ENCODE measurements at places on chromosomes 4 and X.
A peak's percentile ranks its signal among the peaks of the same experiment; 100 is the strongest.

DNA sequence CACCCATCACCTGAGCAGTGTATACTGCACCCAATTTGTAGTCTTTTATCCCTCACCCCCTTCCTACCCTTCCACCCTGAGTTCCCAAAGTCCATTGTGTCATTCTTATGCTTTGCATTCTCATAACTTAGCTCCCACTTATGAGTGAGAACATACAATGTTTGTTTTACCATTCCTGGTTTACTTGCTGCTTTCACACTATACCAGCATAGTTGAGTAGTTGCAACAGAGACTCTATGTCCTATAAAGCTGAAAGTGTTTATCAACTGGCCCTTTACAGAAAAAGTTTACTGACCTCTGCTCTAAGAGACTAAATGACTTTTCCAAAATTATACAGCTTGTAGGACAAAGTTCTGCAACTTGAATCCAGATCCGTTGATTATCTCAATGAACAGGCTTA lies 61.1 kb upstream of the BLTP1 start:
- no peak for DNase-seq

DNA sequence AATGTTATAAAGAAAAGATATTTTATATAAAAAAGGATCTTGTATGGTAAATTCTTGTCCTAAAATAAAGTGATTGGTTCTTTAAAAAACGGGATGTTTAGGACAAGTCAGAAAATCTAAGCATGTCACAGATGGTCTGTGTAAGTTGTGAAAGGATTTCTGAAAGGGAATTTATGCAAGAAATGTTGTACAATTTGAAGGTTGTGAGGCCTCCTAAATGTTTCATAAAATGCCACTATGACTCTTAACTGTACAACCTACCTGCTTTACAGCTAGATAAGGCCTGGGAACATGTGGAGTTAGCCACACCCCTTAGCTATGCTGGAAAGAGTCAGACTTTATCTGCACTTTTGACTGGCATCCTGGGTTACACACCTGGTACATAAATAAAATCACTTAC lies 951.5 kb upstream of the POU3F4 start:
- no peak for DNase-seq

GRCh38 chrX:136021903-136022302 lies 36.7 kb downstream of the SLC9A6 start:
- no peak for DNase-seq

GRCh38 chrX:43860646-43861370 lies 21.4 kb downstream of the MAOB start:
- DNase-seq = no peak

DNA sequence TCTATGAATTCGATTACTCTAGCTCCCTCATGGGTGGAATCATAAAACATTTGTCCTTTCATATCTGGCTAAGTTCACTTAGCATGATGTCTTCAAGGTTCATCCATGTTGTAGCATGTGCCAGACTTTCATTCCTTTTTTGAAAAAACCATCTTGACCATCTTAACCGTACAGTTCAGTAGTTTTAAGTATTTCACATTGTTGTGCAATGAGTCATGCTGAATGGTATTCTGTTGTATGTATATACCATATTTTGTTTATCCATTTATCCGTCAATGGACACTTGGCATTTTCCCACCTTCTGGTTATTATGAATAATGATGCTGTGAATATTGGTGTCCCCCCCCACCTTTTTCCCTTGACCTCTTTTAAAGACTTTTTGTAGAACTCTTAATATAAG lies 72.4 kb upstream of the TLR2 start:
- no peak for DNase-seq

DNA sequence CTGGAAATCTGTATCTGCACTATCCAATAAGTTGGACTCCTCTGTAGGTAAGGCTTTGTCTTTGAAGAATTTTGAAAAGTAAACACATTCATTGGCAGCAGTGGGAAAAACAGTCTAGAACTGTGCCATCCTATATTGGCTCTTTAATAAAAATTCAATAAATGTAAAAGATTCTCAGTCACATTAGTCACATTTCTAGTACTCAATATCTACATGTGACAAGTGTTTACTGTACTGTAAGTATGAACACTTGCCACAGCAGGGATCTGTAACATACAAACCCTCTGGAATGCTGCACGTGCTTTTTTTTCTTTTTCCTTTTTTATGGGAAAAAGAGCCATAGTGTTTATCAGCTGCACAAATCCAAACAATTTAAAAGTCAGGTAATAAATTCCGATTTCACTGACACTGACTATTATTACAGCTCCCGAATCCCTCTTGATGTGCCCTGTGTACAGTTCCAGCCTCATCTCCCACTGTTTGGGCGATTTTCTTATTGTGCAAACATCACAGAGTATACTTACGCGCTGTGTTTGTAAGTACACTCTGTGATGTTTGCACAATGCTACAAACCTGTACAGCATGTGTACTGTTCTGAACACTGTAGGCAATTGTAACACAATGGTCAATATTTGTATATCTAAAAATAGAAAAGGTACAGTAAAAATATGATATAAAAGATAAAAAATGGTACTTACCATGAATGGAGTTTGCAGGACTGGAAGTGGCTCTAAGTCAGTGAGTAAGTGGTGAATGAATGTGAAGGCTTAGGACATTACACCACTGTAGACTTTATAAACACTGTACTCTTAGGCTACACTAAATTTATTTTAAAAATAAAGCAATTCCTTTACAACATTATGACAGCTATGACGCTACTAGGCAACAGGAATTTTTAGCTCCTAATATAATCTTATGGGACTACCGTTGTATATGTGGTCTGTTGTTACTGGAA lies 8.7 kb downstream of the PYURF start:
- DNase-seq = no peak

DNA sequence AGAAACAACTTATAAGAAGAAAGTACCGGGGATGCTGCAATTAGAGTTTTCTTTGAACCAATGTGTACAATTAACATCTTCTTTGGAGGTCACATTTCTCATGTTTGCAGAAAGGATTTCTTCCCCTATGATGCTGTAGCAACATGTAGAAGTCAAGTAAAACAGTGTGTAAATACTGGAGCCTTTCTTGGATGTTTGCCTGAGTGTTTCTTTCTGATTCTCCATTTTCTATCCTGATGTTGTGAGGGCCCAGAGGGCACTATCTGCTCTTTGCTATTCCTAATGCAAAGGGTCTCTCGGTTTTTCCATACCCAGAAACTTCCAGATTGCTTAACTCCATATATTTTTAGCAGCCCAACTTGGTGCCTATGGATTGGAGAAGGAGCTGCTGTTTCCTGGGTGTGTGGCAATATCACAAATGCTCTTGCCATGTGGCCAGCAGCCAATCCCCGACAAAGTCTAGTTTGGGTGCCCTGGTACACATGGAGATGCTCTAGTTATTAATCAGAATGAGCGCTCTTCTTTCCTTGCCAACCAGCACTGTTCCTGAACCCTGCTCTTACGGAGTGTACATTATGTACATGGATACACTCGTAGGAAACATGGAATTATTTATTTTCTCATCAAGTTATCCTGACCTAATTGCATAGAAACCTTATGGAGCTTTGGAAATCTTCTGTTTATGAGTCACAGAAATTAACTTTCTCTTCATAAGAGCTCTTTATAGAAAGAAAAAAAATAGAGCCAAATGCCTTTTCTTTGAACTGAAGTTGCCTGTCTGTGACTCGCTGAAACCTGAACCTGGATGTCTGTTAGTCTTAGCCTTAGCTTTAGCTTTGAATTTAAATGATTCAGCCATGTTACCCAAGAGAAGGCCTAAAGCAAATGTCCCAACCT lies 67.0 kb upstream of the GPC4 start:
- DNase-seq = no peak

DNA sequence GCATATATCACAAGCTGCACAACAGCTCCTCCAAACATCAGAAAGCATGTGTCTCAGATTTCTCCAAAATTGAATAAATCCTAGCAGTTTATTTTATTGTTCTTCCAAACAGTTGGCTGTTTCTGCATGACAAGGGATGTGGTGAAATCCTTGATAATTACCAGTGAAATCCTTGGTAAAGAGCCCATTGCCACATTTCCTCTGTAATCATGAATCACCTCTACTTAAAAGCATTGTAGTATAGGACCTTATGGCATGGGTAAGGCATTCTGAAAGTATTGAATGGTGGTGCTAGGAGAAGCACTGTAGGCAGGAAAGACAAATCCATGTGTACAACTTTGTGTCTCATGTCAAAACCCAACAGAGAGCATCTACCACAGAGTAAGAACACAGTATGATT lies 135.8 kb upstream of the NDST3 start:
- no peak for DNase-seq

DNA sequence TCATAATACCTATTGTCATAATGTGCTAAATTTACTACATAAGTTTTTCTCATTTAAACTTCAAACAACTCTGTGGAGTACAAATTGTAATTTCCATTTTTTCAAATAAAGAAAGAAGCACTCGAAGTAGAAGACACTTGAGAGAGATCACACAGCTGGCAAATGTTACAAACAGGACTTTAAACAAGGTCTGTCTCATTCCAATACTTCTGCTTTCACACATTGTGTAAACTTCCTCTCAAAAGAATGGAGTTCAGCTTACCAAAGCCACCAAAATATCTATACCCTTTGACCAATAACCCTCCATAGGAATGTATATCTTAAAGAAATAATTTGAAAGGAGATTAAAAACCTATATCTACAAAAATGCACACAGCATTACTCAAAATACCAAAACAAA lies 88.3 kb downstream of the OPHN1 start:
- no peak for DNase-seq

GRCh38 chr4:2288051-2288541 lies 26.2 kb upstream of the MXD4 start:
- no peak for DNase-seq

DNA sequence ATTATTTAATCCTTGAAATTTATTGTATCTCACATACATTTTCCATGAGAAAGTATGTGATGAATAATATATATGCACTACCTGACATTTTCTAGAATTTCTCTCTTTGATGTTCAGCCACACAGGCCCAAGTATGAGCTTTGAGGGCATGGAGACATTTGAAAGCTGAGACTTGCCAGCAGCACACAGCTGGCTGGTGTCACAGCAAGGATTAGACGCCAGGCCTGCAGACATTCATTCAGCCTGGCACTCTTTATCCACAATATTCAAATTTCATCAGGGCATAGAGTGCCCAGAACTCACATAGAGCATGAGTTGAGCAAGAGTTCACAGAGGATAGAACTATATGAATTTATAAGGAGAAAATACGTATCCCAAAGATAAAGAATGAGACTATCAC lies 74.0 kb downstream of the GRIA2 start:
- DNase-seq = no peak

- DNase-seq = no peak
Measured at GRCh38 chr4:97404876-97405523, 738.3 kb downstream of the STPG2 start.

- no peak for DNase-seq
Measured at GRCh38 chrX:3351276-3351675, 4.8 kb upstream of the MXRA5 start.

- DNase-seq = no peak
Measured at GRCh38 chr4:156870861-156871260, 100.7 kb downstream of the PDGFC start.

- DNase-seq = no peak
Measured at GRCh38 chr4:82053396-82053795, 320.4 kb downstream of the HNRNPD start.

GRCh38 chrX:13008189-13008533 lies 33.3 kb downstream of the TMSB4X start:
- DNase-seq = no peak

DNA sequence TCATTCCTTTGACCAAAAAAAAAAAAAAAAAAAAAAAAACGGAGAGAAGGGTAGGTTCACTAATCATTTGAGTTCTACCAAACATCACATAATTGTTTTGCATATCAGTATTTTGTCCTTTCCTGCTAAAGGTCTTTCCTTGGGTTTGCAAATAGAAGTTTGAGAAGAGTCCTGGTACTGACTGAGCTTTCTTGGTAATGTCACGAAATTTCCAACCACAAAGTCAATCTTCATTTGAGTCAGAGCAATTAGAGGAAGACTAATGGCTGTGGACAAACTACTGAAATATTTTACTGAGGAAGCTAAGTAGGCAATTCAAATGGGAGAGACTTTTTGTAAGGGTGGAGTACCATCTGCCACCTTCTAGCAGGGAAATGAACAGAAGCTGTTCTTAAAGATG lies 21.7 kb upstream of the CD40LG start:
- no peak for DNase-seq

- no peak for DNase-seq
Measured at GRCh38 chr4:121073672-121074381, 1.5 kb upstream of the NDNF start.

DNA sequence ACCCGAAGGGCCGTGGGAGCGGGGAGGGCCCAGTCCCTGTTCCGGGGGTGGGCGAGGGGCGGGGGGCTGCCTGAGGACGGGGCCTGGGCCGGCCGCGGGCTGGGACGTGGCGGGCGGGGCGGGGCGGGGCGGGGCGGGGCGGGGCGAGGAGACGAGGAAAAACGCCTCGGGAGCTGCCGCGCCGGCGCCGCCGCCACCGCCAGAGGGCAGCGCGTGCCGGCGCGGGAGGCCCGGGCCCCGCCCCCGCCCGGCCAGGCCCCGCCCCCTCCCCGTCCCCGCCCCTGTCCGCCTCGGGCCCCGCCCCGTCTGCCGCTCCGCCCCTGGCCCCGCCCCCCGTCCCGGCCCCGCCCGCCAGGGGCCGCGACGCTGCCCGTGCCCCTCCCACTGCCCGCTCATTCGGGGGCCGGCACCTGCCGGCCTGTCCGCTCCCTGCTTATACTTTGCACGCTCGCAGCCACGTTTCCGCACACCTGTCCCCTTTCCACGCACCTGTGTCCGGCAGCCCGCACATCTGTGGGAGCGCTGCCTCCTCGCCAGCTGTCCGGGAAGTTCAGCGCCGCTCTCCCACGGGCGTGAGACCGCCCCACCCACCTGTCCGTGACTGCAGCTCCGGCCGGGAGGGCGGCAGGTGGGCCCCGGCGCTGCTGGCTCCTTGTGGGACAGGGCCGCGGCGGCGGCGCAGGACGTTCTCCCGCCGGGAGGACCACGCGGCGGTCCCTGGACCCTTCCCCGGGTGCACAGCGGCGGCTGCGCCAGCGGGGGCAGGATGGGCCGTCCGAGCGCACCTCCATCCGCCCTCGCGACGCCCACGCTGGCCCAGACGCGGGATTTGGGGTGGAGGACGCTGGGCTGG lies 1.7 kb upstream of the FGFRL1 start:
- peak; percentile 48 for DNase-seq

DNA sequence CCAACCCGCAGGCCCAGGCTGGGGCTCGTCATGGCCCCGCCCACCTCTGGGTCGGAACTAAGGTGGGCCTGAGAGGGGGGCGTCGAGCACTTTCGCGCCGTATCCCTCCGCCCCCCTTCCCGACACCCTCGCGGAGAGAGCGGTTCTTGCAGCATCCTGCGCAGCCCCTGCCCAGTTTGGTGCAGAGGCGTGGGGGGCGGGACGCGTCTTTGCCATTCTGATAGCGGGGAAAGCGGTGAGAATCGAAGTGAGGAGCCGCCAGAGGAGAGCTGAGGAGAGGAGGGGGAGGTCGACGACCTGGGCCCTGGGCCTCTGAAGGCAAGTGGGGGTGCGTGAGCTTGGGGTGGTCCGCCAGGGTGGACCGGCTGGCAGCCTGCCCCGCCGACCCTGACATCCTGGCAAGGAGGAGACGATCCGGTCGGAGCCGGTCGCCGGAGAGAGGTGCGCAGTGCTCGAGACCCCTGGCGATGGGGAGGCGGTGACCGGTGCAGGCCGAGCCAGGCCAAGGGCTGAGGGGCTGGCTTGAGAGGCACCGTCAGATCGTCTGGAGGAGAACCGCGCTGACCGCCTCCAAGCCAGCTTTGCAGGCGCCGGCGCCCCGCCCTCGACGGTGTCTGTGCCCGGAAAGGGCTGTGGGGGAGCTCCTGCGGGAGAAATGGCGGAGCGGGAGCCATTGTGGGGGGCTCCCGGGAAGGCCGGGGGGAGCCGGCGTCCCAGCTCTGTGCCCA lies 25.5 kb downstream of the GPRASP3 start:
- DNase-seq = no peak

All from hippocampal formation (tissue), 2 donors.